Brain pericyte (primary cell): ENCODE measurements at places on chromosomes 12 and 14.
A peak's percentile ranks its signal among the peaks of the same experiment; 100 is the strongest.

DNA sequence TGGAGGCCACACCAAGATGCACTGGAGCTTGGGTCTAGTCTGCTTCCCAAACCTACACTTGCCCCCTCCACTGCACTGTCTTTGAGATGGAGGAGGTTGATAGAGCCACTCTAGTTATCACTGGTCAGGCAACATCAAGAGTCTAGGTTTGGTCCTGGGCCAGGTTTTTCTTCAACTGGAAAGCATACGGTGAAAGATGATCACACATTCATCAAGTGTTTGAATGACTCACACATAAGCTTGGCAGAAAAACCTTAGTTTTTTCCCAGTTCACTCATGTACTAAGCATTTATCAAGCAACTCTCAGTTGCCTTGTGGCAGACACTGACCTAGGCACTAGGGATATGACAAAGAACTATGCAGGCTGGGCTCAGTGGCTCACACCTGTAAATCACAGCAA lies 84.5 kb downstream of the PLEKHG3 start:
- peak; percentile 18 for DNase-seq

DNA sequence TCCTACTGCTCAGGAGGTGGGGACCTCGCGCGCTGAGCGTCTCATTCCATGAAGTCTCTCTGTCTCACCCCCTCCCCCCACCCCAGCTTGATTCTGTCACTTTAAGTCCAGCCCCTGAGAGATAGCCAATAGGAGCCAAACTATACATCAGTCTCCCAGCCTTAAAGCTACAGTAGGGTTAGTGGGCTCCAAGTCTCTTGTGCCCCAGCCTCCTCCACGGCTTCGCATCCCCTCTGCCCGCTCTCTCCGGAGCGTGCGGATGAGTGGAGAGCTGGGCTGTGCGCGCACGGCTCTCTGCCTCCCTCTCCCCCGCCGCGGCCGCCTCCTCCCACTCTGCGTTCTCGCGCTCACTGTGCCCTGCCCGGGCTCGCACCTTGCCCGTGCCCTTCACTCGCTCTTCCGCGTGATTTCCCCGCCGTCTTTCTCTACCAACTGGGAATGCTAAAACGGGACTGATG lies at the start of gene ESRRB:
Gene ESRRB, plus strand, starts transcription at position 191 of the 458 bp plus-strand sequence. Its CDS starts 265 bp downstream, at position 456.
- DNase-seq: no peak

GRCh38 chr12:79206871-79207270 lies 342.3 kb downstream of the SYT1 start:
- DNase-seq: no peak

GRCh38 chr14:89258728-89259273 lies 158.2 kb downstream of the FOXN3 start:
- DNase-seq: no peak

- no peak for DNase-seq
Measured at GRCh38 chr12:28235015-28235414, 44.8 kb downstream of the CCDC91 start.

- DNase-seq: no peak
Measured at GRCh38 chr12:114294303-114294685, 111.7 kb downstream of the TBX5 start.

- no peak for DNase-seq
Measured at GRCh38 chr12:2690348-2691005, 104.3 kb upstream of the FKBP4 start.

- no peak for DNase-seq
Measured at GRCh38 chr14:101950516-101951215, 13.7 kb upstream of the DYNC1H1 start.

GRCh38 chr14:58059126-58059525 lies 92.9 kb downstream of the ARMH4 start:
- DNase-seq: no peak

DNA sequence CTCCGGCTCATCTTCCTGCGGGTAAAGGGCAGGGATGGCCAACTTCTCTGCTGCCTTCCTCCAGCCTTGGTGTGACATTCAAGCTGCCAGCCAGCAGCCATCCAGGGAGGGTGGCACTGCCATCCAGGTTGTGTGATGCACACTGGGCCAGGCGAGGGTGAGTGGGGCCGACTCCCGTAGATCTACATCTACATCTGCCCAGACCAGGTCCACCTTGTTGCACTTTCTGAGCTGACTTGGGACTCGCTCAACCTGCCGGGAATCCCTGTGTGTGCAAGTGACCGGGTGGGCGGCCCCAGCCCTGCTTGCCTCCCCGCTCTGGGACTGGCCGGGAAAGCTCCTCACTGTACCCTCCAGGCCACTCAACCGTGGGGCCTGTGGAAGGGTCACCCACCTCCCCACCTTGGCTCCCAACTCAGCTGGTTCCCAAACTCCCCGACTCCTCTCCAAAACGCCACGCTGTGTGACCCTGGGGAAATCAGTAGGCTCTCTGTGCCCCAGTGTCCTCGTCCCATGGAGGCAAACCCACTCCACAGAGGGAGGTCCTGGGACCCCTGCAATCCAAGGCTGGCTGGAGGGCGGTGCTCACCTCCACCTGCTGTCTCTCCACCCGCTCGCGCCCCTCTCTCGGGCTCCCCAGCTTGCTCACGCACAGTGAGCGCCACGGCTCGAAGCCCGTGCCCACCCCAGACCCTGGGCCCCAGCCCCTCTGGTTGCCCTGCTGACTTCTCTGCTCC lies 14.7 kb downstream of the JAG2 start:
- no peak for DNase-seq

DNA sequence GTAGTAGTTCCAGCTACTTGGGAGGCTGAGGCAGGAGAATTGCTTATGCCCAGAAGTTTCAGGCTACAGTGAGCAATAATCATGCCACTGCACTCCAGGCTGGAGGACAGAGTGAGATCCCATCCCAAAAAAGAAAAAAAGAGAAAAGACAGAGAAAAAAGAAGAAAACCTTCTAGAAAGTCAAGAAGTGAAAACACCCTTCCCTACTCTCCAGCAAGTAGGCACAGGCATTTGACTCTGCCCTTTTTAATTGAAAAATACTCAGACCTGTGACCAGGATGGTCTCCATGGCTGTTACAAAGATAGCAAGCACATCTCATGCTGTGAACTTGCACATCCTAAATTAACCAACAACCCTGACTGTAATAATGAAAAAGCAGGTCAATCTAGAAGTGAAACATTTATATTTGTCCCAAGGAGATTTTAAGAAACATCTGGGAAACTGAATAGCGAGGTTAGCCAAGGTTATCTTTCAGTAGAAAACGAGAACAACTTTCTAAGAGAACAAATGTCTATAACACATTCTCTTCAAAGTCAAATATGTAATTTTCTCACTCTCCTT lies 2.0 kb downstream of the TMTC1 start:
- no peak for DNase-seq

- no peak for DNase-seq
Measured at GRCh38 chr12:45948546-45948945, 41.8 kb downstream of the SCAF11 start.

DNA sequence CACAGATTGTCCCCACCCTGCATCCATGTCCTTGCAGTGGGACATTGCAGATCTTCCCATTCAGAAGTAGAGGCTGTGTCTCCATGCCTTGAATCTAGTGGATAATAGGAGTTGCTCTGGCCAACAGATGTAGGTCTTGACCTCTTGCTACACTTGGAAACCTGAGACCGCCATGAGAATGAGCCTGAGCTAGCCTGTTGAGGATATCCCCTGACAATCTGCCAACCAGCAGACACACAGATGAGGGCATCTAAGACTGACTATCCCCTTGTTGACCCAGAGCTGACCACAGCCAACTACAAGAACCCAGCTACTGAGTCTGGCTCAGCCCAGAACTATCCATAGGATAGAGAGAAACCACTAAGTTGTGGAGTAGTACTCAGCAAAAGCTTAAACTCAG lies 161.1 kb upstream of the NOS1 start:
- no peak for DNase-seq

DNA sequence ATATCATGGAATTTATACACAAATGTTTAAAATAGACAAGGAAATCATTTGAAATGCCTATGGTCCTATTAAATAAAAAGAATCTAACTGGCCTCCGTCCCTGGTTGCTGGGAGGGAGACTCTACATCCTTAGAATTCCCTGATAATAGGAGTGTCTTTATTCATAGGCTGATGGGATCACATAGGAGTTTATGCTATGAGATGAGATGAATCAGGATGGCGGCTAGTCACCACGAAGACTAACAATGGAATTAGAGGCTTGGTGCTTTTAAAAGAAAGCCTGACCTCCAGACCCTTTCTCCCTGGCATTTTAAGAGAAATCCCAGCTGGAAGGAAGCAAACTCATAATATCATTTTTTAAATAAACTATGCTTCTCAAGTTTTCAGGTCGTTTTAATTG lies 69.7 kb downstream of the SEC23A start:
- no peak for DNase-seq

- no peak for DNase-seq
Measured at GRCh38 chr14:81033698-81034240, 78.3 kb downstream of the TSHR start.

GRCh38 chr12:123576611-123577010 lies 7.7 kb upstream of the TMED2 start:
- no peak for DNase-seq

DNA sequence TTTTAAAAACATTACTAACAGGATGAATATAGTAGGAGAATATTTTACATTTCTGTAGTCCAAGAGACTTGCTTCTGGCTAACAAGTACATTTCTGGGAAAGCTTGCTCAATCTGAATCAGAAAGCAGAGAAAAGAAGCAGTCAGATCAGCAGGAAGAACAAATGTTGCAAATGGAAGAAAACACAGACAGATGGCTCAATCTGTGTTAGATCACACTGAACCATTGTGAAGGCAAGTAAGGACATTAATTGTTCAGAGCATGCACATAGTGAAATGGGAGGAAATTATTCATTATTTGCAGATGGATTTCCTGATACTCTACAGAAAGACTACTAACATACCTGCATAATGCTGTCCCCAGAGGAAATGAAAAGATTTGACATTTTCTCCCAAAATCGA lies 65.2 kb upstream of the CNOT2 start:
- DNase-seq: no peak

GRCh38 chr14:54333511-54333910 lies 63.3 kb upstream of the CDKN3 start:
- no peak for DNase-seq

- no peak for DNase-seq
Measured at GRCh38 chr12:119145367-119145766, 33.4 kb upstream of the HSPB8 start.

DNA sequence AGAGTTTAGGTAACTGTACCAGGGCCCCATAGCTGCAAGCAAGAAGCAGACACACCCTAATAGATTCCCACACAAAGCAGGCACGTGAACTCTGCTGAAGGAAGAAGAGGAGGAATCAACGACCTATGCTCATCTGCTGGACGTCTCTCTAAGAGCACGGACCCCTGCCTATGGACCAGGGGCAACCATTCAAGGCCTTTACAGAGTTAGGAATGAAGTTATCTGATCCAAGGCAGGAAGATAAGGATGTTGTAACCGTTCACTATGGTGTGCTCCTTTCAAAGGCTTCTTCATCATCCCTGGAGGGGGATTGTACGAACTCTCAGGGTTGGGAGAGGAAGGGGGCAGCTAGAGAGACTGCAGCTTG lies 141.6 kb upstream of the PARP11 start:
- no peak for DNase-seq
